Progenitor cell of endocrine pancreas (in vitro differentiated cells): ENCODE measurements at places on chromosomes 5 and 9. TPM values are rescaled to one million over a fixed set of nuclear protein-coding genes. Genes with fewer than 3 reads are reported as not detected.

GRCh38 chr9:76441551-76442322 is 17.2 kb upstream of the GCNT1 start:
- DNase-seq, result no peak
- no peak overlapping the region for H3K27ac ChIP-seq
- peaks cover 20% of the 10 kb centered on the region for H3K4me1 ChIP-seq
- H3K27me3 ChIP-seq, result no peaks in the 10 kb centered on the region
- peaks cover 4% of the 10 kb centered on the region for H3K36me3 ChIP-seq

DNA sequence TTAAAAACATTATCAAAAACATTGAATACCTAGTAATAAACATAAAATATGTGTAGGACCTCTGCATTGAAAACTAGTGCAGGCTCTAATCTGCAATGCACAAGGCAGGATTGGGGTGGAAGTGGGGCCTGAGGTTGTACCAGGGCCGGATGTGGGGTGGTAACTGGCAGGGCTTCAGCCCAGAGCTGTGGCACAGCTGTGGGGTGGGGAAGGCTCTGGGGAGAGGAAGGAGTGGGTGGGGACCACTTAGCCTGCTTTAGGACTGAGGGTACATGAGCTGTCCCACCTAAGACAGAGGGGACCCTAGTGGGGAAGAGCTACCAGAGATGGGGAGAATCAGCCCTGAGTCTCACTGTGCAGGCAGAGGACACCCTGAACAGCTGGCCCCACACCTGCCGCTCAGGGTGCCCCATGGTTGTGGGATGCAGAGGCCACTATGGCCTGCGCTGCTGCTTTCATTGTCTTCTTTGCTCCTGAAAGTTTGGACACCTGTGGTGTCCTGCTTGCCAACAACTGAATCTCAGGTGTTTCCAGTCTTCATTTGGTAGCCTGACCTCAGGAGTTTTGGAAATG is 311.4 kb downstream of the TLE4 start:
- no peaks in the 10 kb centered on the region for H3K4me1 ChIP-seq
- no peak overlapping the region for H3K27ac ChIP-seq
- DNase-seq, result no peak

- no peak overlapping the region for H3K4me3 ChIP-seq
- peak overlapping the region; percentile 39 for H3K27ac ChIP-seq
- H3K27me3 ChIP-seq, result no peaks in the 10 kb centered on the region
- H3K36me3 ChIP-seq, result peaks cover 3% of the 10 kb centered on the region
- DNase-seq, result no peak
Measured at GRCh38 chr9:33151007-33151557, 16.1 kb downstream of the B4GALT1 start.

GRCh38 chr5:176870110-176870591 is 29.0 kb downstream of the HK3 start:
- H3K36me3 ChIP-seq, result no peaks in the 10 kb centered on the region
- no peak overlapping the region for H3K27ac ChIP-seq

DNA sequence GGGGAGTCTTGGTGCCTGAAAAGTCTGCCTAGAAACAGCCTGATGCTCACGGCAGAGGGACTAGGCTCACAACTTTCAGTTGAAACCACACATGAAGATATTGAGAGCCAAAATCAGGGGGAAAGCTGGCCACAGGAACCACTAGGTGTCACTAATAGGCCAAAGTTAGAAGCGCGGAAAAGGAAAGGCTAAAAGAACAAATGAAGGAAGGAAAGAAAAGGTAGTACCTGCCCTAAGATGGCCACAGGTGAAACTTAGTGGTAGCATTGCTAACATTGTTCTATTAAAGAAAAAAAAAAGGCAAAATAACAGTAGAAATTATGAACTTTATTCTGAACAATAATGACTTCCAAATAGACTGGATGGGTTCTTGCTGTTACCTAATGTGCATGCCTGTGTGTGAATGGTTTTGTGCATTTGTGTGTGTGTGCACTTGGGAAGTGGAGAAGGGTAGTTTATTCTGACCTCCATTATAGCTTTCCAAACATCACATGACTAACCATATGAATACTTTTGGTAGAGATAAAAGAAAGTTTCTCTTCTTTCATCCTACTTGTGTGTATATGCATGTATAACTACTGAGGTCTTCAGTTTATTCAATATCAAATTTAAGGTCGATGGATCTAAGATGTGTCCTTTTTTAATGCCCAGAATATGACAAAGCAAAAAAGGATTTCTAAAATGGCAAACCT is 2.1 kb upstream of the RFESD start:
- H3K4me1 ChIP-seq, result peaks cover 3% of the 10 kb centered on the region
- H3K36me3 ChIP-seq, result no peaks in the 10 kb centered on the region
- H3K27me3 ChIP-seq, result no peaks in the 10 kb centered on the region
- DNase-seq, result no peak
- no peak overlapping the region for H3K4me3 ChIP-seq

DNA sequence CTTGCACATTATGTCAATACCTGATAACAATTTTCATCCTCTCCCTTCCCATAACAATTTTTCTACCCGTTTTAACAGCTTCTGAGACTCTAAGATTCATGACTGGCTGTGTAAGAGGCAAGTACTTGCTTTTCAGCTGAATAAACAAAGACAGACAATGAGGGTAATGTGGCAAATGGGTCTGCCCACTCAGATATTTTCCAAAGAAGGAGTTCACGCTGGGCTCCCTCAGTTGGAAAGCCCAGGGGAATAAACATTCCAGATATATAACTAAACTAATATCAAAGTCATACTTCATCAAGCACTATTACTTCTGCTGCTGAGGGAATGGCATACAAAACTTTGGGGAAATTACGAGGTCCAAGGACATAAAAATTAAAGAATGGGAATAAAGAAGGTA is 24.4 kb downstream of the MEGF9 start:
- H3K27me3 ChIP-seq, result no peaks in the 10 kb centered on the region
- H3K4me3 ChIP-seq, result no peak overlapping the region
- no peak overlapping the region for H3K27ac ChIP-seq
- H3K4me1 ChIP-seq, result peaks cover 28% of the 10 kb centered on the region
- no peak for DNase-seq

DNA sequence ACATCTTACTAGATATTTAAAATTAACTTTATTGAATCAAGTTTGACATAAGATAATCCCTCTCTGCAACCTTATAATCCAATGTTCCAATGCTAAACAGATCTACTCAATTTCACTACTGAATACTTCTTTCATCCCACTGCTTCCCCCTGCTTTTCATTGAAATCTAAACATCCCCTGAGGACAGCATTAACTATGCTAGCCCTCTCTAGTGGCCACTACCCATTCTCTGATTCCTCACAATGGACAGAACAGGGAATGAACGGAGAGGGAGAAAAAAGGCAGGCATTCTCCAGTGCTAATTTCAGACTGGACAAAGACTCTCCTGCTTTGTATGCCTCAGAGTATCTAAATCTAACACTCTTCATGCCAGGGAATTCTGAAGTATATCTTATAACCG is 54.3 kb upstream of the RGS7BP start:
- no peaks in the 10 kb centered on the region for H3K27me3 ChIP-seq
- no peak overlapping the region for H3K4me3 ChIP-seq
- peaks cover 5% of the 10 kb centered on the region for H3K4me1 ChIP-seq
- no peak for DNase-seq

DNA sequence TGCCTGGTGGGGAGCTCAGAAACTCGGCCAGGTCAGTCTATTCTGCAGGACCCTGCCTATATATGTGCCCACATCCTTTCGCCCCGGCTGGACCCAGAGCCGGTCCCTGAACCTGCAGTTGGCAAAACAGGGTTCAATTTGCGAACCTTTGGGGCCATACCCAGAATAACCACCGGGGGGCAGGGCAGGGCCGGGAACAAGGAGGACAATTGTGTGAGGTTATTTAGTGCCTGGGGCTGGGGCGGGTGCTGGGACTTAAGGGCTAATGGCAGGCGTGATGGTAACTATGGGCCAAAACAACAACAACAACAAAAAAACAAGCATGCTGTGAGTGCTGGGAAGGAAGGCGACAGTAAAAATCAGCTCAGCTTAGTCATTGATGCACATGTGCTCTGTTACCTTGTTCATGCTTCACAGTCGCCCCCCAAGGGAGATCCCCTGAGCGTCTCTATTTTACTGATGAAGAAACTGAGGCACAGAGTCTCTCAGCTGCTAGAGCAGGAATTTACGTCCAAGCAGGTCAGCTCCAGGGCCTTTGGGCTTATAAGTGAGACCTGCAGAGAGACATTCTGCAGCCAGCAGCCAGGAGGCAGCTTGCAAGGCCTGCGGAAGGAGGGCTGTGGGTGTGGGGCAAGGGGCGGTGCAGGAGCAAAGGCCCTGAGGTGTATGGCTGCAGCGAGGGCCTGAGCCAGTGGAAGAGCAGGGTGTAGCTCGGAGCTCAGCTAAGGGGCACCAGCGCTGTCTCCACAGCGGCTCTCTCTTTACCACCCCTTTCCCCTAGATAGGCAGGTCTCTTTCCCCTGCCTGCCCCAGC is 106.0 kb downstream of the PHF2 start:
- H3K4me3 ChIP-seq, result no peak overlapping the region
- no peak overlapping the region for H3K27ac ChIP-seq
- peaks cover 6% of the 10 kb centered on the region for H3K4me1 ChIP-seq
- peaks cover 3% of the 10 kb centered on the region for H3K36me3 ChIP-seq

GRCh38 chr5:139700711-139701055 is 52.5 kb downstream of the CXXC5 start:
- H3K27me3 ChIP-seq, result peaks cover 3% of the 10 kb centered on the region
- no peak for DNase-seq
- no peak overlapping the region for H3K4me3 ChIP-seq
- H3K4me1 ChIP-seq, result peaks cover 29% of the 10 kb centered on the region
- H3K27ac ChIP-seq, result peak overlapping the region; percentile 24

The LRRC19 gene
- total RNA-seq, result not detected in 2 replicates

The CCNH gene
- total RNA-seq, result 38.1 and 44.6 TPM in 2 replicates

The DMGDH gene
- total RNA-seq, result 0.75 and 0.84 TPM in 2 replicates

The FOXB2 gene
- total RNA-seq, result not detected in 2 replicates
